ENCODE measurements at places on chromosomes 5 and 9. TPM values are rescaled to one million over a fixed set of nuclear protein-coding genes. Genes with fewer than 3 reads are reported as not detected.

Gene SLC45A2
- not detected for total RNA-seq

DNA sequence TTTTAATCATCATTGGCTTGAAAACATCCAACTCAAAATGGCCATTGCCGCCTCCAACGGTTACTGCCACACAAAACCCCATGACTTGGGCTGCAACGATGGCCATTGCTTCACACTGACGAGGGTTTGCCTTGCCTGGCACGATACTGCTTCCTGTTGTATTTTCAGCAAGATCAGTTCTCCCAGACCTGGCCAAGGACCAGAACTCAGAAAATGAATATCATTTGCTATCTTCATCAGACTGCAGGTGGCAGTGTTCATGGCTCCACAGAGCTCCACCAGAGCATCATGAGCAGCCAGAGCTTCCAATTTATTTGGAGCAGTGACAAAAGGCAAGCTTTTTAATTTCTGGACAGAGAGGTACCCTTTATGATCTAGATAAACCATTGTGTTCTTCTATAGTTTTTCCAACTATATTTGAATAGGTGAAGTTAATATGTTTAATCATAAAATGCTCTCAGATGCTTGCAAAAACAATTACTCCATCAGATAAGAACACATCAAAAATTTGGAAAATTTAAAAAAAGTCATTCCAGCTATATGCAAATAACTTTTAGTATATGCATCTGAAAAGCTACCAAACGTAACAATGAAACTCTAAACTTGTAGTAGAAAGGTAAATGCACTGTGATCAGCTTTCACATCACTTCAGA is 10.4 kb downstream of the AMACR start:
- DNase-seq, result peak; percentile 69

DNA sequence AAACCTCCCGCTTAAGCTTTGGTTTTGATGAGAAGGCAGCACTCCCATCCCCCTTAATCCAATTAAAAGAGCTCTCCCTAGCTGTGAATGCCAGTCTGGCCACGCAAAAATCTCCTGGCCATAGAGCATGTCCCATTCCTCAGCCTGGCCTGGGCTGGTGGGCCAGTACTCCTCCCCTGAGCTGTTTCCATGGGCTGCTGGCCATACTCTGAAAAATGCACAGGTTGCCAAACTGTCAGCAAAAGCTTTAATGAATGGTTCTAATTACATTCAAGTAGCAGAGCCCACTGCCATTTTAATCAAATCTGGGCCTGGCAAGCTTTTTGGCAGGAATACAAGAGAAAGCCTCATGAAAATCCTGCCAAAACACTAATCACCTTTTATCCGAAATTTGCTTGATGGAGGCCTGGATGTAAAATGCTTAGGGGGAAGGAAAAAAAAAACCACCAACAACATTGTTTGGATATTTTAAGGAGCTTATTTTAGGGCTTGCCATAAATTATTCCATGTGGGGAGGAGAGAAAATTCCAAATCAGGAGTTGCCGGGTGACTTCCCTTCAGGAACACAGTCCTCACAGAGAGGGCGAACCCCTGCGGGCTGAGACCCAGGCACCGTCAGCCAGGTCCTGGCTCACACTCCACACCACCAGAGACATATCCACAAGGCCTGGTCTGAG is 243.3 kb downstream of the SEC61B start:
- no peak for DNase-seq

- peak; percentile 81 for DNase-seq
These were observed 69.1 kb downstream of the PPARGC1B start for GRCh38 chr5:149799119-149799623.

DNA sequence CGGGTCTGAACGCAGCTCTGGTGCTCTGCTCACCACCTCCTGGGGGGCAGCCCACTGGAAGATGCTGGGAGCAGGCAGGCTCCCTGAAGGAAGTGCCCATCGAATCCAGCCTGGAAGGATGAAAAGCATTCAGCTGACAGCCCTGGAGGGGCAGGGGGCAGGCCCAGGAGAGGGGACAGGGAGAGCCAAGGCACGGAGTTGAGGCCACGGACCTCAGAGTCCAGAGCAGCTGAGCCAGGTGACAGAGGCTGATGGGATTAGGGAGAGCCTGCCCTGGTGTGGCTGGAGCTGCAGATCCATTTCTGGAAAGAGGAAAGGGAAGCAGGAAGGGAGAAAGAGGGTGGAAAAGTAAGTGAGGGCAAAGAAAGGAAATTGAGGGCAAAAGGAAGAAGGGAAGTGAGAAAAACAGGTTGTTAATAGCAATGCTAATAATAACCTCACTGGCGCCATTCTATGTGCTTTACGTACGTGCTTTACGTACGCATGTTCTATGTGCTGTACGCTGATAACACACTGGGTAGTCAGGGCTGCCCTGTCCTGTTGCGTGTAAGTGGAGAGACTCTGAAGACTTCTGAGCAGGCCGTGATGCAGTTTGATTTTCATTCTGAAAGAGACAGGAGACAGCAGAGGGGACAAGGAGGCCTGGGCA is 52.6 kb downstream of the LMX1B start:
- no peak for DNase-seq

DNA sequence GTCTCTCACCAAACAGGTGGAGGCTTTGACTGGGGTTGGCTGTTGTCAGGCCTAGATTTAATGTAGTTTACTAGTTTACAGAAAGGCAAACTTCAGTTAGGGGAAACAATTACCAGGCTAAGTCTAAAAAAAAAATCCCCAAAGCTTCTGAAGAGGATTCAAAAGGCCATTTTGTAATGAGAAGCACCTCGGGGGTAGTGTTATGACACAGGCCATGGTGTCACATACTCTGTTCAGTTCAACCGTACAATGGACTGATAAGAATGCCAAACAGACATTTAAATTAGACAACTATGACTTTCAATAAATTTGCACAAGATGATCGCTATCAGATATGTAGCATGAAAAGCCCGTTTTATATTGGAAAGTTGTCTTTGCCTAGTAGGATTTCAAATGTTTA is 120.1 kb upstream of the PCA3 start:
- DNase-seq, result no peak

Gene SLIT3
- total RNA-seq, result 67.0 TPM

Gene ATP10B
- 25.1 TPM for total RNA-seq

Gene INSL6
- not detected for total RNA-seq

DNA sequence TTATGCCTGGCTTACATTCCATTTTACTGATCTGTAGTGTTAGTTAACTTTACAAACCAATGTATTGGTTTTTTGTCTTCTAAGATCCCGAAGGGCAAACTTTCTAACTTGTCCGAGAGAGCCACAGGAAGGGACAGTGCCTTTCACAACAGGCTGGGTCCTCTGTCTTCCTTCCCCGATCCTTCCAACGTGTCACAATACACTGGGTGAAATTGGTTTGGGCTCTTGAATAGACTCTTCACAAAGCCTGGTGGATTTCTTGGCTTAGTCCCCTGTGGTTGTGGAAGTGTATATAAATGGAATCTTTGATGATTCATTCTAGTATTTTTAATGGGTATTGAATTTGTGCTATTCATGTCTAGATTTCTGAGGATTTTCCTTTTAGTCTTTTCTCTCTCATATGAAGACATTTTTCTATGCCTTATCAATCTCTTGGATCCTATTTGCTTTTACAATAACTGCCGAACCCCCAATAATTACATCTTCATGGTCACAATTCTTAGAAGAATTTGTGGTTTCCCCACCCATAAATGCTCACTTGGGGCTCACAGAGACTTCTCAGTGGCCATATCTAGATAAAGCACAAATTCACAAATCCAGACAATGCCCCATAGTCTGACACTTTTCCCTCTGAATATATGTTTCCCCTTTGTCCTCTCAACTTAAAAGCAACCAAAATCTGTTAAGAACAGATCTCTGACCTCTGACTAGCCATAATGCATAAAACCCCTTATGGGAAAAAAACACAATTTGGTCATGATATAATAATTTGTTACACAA is 107.7 kb downstream of the MTRR start:
- no peak for DNase-seq

DNA sequence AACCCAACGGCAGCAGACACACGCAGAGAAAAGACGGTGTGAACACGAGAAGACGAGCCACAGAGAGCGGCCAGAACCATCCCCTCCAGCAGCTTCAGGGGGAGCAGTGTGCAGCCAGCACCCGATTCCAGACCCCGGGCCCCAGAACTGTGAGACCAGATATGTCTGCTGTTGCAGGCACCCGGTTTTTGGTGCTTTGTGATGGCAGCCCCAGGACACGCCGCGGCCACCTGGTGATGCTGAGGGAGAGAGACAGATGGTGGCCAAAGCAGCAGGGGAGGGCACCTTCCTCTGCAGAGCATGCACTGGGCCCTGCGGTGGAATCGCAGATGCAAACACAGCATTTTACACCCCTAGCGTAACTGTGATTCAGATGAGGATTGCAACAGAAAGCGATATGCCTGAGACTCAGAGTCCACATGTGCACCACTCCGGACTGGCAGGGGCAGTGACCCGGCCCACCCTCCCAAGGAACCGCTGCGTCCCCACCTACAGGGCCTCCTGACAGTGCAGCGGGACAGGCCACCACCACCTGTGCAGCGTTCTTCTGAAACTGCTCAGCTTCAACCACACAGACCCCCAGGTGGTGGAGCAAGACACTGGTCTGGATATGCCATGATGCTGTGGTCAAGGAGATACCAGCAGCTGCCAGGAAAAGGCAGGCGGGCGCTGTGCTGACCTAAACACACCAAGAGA is 24.0 kb downstream of the ZDHHC11B start:
- no peak for DNase-seq

- DNase-seq, result no peak
These were observed 88.0 kb downstream of the GPR21 start for GRCh38 chr9:123121457-123121856.
